SJSA1 (cell line): ENCODE measurements at places on chromosomes 5 and 9. TPM values are rescaled to one million over a fixed set of nuclear protein-coding genes. Genes with fewer than 3 reads are reported as not detected.

TMEM174 gene
- total RNA-seq: not detected in 2 replicates

GPX3 gene
- 10.5 and 12.2 TPM in 2 replicates for total RNA-seq

FLT4 gene
- not detected in 2 replicates for total RNA-seq

SLC31A2 gene
- total RNA-seq: 7.9 and 8.5 TPM in 2 replicates

TMEM8B gene
- 1.4 and 2.8 TPM in 2 replicates for total RNA-seq

FBXO10 gene
- 3.6 and 5.1 TPM in 2 replicates for total RNA-seq

EIF4E1B gene
- total RNA-seq: not detected in 2 replicates

TAF11L5 gene
- total RNA-seq: not detected in 2 replicates

POU5F2 gene
- total RNA-seq: 0.26 and 0.34 TPM in 2 replicates
